Spleen (tissue), 13 donors: ENCODE measurements at places on chromosomes 11 and 22.

DNA sequence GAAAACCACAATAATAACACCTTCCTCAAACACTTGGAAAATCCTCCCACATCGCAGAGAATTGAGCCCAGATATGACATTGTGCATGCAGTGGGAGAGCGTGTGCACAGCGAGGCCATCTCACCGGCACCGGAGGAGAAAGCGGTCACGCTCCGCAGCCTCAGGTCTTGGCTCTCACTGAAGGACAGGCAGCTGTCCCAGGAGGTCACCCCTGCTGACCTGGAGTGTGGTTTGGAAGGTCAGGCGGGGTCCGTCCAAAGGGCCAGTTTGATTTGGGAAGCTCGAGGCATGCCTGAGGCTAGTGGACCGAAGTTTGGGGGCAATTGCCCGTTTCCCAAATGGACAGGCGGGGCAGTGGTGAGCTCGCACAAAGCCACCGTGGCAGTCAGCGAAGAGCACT, 86.7 kb downstream of the KIAA1671 start:
- H3K4me3 ChIP-seq, result no peak overlapping the region
- H3K27me3 ChIP-seq, result no peaks in the 10 kb centered on the region
- no peaks in the 10 kb centered on the region for H3K4me1 ChIP-seq
- DNase-seq, result no peak
- peaks cover 6% of the 10 kb centered on the region for H3K36me3 ChIP-seq

DNA sequence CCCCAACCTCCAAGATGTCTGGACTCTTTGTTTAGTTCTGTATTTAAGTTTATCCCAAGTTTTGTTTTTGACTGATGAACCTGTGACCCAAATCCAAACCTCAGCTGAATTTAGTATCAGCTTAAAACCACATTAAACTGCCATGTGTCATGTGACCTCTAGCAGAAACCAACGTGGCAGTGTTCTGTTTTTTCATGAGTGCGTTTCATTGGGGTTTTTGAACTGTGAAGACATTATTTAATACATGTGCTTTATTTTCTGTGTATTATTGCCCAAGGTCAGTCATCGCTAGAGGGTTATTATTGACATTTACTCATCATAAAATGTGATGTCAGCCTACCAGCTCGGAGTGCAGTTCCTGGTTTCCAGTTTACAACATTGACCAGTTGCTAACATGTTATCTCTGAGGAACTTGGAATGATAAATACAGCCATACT, 1.8 kb downstream of the TLCD5 start:
- H3K27ac ChIP-seq, result no peak overlapping the region
- no peak for DNase-seq
- peaks cover 23% of the 10 kb centered on the region for H3K4me1 ChIP-seq
- H3K27me3 ChIP-seq, result peaks cover 11% of the 10 kb centered on the region
- no peak overlapping the region for H3K4me3 ChIP-seq

GRCh38 chr11:77066229-77067042, at the start of gene CAPN5:
Gene CAPN5 (plus strand): TSS chr11:77066971. CDS start chr11:77084887, 17,916 bp downstream.
- DNase-seq, result peak; percentile 95
- H3K27ac ChIP-seq, result peak within 1 kb of the TSS; percentile 85
- peak within 1 kb of the TSS; percentile 58 for H3K4me3 ChIP-seq
- H3K27me3 ChIP-seq, result no peaks in the 10 kb centered on the region
- no peaks in the 10 kb centered on the region for H3K36me3 ChIP-seq
- H3K4me1 ChIP-seq, result peaks cover 32% of the 10 kb centered on the region

DNA sequence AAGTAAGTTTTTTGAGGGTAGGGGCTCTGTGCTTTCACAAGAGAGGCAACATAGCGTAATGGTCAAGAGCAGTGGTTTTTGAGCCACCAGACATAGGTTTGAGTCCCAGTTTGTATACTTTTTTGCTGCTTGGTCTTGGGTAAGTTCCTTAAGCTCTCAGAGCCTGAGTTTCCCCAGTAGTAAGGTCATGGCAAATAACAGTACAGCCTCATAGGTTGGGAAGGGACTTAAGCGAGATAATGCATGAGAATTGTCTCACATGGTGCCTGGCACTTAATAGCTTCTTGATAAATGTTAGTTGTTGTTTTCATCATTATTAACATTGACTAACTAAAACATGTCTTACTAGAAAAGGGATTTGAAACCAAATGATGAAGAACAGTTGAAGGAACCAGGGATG, 83.1 kb downstream of the ARFGAP2 start:
- H3K27me3 ChIP-seq, result no peaks in the 10 kb centered on the region
- H3K4me1 ChIP-seq, result no peaks in the 10 kb centered on the region
- no peaks in the 10 kb centered on the region for H3K36me3 ChIP-seq
- no peak overlapping the region for H3K4me3 ChIP-seq
- no peak overlapping the region for H3K27ac ChIP-seq

GRCh38 chr11:46677991-46678740, 22.3 kb downstream of the ARHGAP1 start:
- H3K4me3 ChIP-seq, result no peak overlapping the region
- H3K4me1 ChIP-seq, result peaks cover 71% of the 10 kb centered on the region
- no peak overlapping the region for H3K27ac ChIP-seq
- H3K27me3 ChIP-seq, result no peaks in the 10 kb centered on the region
- peak; percentile 72 for DNase-seq

DNA sequence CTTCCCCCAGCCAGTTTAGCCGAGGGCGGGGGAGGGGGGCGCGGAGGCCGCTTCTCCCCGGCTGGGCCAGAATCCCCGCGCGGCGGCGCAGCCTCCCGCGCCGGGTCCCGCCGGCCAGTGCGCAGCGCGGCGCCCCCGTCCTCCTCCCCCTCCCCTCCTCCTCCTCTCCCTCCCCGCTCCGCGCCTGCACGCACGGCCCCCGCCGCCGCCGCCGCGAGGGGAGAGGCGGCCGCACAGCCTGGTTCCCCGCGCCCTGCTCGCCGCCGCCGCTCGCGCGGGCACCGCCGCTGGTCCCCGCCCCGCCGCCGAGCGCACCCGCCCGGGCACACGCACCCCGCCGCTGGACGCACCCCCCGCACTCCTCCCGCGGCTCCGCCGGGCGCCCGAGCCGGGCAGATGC, at the start of gene FLRT1:
Gene FLRT1, plus strand, starts transcription at position 356 of the 400 bp plus-strand sequence. CDS start 80,337 bp downstream, outside the sequence.
- peaks cover 15% of the 10 kb centered on the region for H3K4me1 ChIP-seq
- H3K4me3 ChIP-seq, result peak within 1 kb of the TSS; percentile 31
- H3K27me3 ChIP-seq, result peaks cover 50% of the 10 kb centered on the region

DNA sequence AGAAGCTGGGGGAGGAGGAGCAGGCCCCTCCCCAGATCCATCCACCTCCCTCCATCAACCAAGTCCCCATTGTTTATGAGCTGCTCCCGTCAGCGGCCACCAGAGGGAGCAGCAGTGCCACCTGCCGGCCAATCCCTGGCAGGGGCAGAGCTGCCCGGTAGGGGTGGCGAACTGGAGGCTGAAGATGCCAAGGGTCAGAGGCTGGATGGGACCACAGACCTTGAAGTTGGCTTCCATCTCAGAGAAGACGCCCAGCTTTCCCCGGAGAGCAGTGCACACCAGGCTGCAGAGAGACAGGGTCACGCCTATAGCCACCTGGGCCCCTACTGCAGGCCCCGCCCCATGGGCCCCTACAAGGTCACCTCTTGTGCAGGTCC, 3.6 kb downstream of the FIBP start:
- peaks cover 34% of the 10 kb centered on the region for H3K36me3 ChIP-seq
- peaks cover 52% of the 10 kb centered on the region for H3K4me1 ChIP-seq
- no peak overlapping the region for H3K4me3 ChIP-seq
- peak; percentile 96 for DNase-seq
- peak overlapping the region; percentile 41 for H3K27ac ChIP-seq

DNA sequence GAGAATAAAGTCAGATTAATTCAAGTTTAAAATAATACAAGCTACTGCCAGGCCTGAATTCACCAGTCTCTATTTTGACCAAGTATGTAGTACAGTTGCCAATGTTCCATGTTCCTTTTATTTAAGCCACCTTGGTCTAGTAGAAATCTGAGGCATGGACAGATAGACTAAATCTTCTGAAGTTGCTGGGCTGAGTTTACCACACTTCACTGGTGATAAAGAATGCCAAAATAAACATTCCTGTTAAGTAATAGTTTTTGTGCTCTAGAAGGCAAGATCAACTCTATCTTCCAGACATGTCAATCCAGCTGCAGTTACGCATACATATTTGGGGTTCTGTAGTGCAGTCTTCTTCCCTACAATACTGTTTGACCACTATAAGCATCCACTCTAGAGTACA, 83.9 kb upstream of the C11orf87 start:
- no peaks in the 10 kb centered on the region for H3K36me3 ChIP-seq
- H3K27ac ChIP-seq, result no peak overlapping the region

- no peaks in the 10 kb centered on the region for H3K36me3 ChIP-seq
- no peak overlapping the region for H3K4me3 ChIP-seq
- H3K27me3 ChIP-seq, result no peaks in the 10 kb centered on the region
- DNase-seq, result peak; percentile 93
- peak overlapping the region; percentile 54 for H3K27ac ChIP-seq
These were observed 22.1 kb downstream of the RIBC2 start for GRCh38 chr22:45435544-45436139.

- H3K4me1 ChIP-seq, result peaks cover 8% of the 10 kb centered on the region
- H3K27ac ChIP-seq, result no peak overlapping the region
- no peaks in the 10 kb centered on the region for H3K36me3 ChIP-seq
- no peak for DNase-seq
- H3K27me3 ChIP-seq, result no peaks in the 10 kb centered on the region
- H3K4me3 ChIP-seq, result no peak overlapping the region
These were observed 86.6 kb downstream of the DDX10 start for GRCh38 chr11:108751444-108751843.

DNA sequence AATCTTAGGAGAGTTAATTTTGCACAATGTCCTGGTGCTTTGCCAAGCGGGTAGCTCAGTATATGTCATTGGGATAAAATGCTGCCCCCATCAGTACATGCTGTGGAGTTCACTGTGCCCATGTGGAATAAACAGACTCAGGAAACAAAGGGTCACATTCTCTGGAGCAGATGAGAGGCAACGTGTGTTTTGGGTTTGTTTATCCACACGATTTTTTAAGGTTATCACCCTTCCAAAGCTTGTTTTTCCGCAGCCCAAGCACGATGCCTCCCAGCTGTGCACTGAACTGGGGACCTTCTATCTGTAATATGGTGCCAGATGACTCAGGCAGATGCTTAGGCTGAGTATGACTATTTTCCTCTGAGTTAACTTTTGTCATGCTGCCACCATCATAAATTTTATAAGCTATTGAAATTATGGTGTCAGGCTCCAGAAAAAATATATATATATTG, 6.5 kb downstream of the OR4D6 start:
- H3K27ac ChIP-seq, result no peak overlapping the region
- no peak overlapping the region for H3K4me3 ChIP-seq
- no peaks in the 10 kb centered on the region for H3K27me3 ChIP-seq
- DNase-seq, result no peak
- no peaks in the 10 kb centered on the region for H3K36me3 ChIP-seq

DNA sequence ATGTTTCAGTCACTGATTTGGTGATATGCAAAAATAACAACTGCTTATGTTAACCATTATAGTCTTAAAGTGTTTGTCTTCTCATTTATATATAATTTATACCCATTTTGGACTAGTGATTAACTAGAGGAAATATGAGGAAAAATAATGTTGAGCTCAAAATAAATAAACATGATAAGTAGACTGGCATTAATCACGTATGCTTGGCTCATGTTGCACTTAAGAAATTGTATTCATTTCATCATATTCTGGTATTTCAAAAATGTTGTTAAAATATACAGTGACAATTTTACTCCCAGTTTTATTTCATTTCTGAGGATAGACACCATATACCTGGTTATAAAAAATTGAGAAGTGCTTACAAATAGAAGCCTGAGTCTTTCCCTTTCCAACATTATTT, 3.8 kb upstream of the OR10D3 start:
- no peaks in the 10 kb centered on the region for H3K4me1 ChIP-seq
- H3K27ac ChIP-seq, result no peak overlapping the region
- H3K27me3 ChIP-seq, result no peaks in the 10 kb centered on the region
- H3K4me3 ChIP-seq, result no peak overlapping the region
- no peak for DNase-seq

DNA sequence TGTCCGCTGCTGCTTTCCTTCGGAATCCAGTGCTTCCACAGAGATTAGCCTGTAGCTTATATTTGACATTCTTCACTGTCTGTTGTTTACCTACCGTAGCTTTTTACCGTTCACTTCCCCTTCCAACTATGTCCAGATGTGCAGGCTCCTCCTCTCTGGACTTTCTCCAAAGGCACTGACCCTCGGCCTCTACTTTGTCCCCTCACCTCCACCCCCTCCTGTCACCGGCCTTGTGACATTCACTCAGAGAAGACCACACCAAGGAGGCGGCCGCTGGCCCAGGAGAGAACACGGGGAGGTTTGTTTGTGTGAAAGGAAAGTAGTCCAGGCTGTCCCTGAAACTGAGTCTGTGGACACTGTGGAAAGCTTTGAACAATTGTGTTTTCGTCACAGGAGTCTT, 15.4 kb upstream of the ST14 start:
- H3K36me3 ChIP-seq, result peaks cover 41% of the 10 kb centered on the region
- no peaks in the 10 kb centered on the region for H3K27me3 ChIP-seq
- H3K4me1 ChIP-seq, result peaks cover 6% of the 10 kb centered on the region
- no peak for DNase-seq
- H3K4me3 ChIP-seq, result no peak overlapping the region

DNA sequence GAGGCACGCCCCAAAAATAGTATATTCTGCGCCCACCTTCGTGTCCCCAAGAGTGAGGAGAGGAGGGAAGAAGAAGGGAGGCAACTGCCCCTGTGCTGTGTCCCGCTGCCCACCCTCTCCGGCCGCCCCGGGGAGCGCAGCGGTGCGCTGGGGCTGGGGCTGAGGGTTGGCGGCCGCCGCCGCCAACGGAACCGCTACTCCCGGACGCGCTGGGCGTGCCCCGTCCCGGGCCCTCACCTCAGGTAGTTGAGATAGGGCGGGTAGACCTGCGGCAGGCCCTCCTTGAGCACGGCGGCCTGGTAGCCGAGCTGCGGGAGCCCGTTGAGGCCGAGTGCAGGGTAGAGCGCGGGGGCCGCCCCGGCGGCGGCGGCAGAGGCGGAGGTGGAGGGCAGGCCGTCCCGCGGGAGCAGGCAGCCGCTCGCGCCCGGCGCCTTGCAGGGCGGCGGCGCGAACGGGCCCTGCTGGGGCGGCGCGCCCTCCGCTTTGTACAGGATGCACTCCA, 2.4 kb downstream of the PGR start:
- no peaks in the 10 kb centered on the region for H3K4me1 ChIP-seq
- H3K27me3 ChIP-seq, result peaks cover 41% of the 10 kb centered on the region
- no peaks in the 10 kb centered on the region for H3K36me3 ChIP-seq

GRCh38 chr11:134046681-134047449, 22.0 kb upstream of the JAM3 start:
- H3K4me3 ChIP-seq, result no peak overlapping the region
- H3K4me1 ChIP-seq, result no peaks in the 10 kb centered on the region
- no peak overlapping the region for H3K27ac ChIP-seq
- no peaks in the 10 kb centered on the region for H3K27me3 ChIP-seq

- no peak overlapping the region for H3K27ac ChIP-seq
- H3K27me3 ChIP-seq, result no peaks in the 10 kb centered on the region
- H3K4me1 ChIP-seq, result no peaks in the 10 kb centered on the region
- no peak overlapping the region for H3K4me3 ChIP-seq
These were observed 60.9 kb upstream of the PARVG start for GRCh38 chr22:44119669-44120313.
